A549 treated with DMSO at 1 μM for 4 hours (cell line): ENCODE measurements at places on chromosomes 4 and X. TPM values are rescaled to one million over a fixed set of nuclear protein-coding genes. Genes with fewer than 3 reads are reported as not detected.

The MSANTD1 gene
- 0.15 to 0.18 TPM (median 0.16 TPM) in 4 of 5 replicates, not detected in the other for total RNA-seq

The TMEM144 gene
- total RNA-seq, result 3.4 to 4.8 TPM (median 3.9 TPM) in 5 replicates

The UBA6 gene
- total RNA-seq, result 16.5 to 27.4 TPM (median 22.1 TPM) in 5 replicates

The DHRSX gene
- total RNA-seq, result 36.1 to 41.9 TPM (median 40.9 TPM) in 5 replicates

The MAGEA10 gene
- total RNA-seq, result 0.04 to 0.06 TPM (median 0.05 TPM) in 3 of 5 replicates, not detected in the others

The AMTN gene
- 0.09 to 0.22 TPM in 2 of 5 replicates, not detected in the others for total RNA-seq

The NDP gene
- not detected in 5 replicates for total RNA-seq

The XG gene
- 0.04 TPM in 1 of 5 replicates, not detected in the others for total RNA-seq

The TRIM60 gene
- total RNA-seq, result not detected in 5 replicates

The MAGEB2 gene
- total RNA-seq, result not detected in 5 replicates

The SPARCL1 gene
- total RNA-seq, result not detected in 5 replicates

The CRMP1 gene
- total RNA-seq, result 1.7 to 2.7 TPM (median 2.1 TPM) in 5 replicates

The QRFPR gene
- total RNA-seq, result 0.08 to 0.19 TPM (median 0.08 TPM) in 3 of 5 replicates, not detected in the others

The GLRA2 gene
- not detected in 5 replicates for total RNA-seq

The BGN gene
- not detected in 5 replicates for total RNA-seq

The HPGD gene
- total RNA-seq, result 47.4 to 52.9 TPM (median 51.7 TPM) in 5 replicates

The CFAP99 gene
- 0.07 to 0.19 TPM (median 0.11 TPM) in 4 of 5 replicates, not detected in the other for total RNA-seq

The HS3ST1 gene
- 0.30 to 0.64 TPM (median 0.49 TPM) in 5 replicates for total RNA-seq

The CXCL11 gene
- total RNA-seq, result 0.10 to 0.30 TPM (median 0.21 TPM) in 4 of 5 replicates, not detected in the other

The ADH1B gene
- not detected in 5 replicates for total RNA-seq

The TIMP1 gene
- total RNA-seq, result 257 to 282 TPM (median 265 TPM) in 5 replicates

The CCNA2 gene
- total RNA-seq, result 43.5 to 55.0 TPM (median 51.9 TPM) in 5 replicates

The TMA16 gene
- 21.8 to 31.1 TPM (median 24.2 TPM) in 5 replicates for total RNA-seq

The SYP gene
- 2.6 to 3.4 TPM (median 3.1 TPM) in 5 replicates for total RNA-seq

The REPS2 gene
- total RNA-seq, result 0.45 to 0.89 TPM (median 0.82 TPM) in 5 replicates

The MAGEB10 gene
- total RNA-seq, result not detected in 5 replicates

The ZCCHC12 gene
- total RNA-seq, result 0.12 to 0.17 TPM (median 0.15 TPM) in 4 of 5 replicates, not detected in the other

The FTHL17 gene
- not detected in 5 replicates for total RNA-seq

The CXXC4 gene
- 0.02 to 0.05 TPM (median 0.03 TPM) in 3 of 5 replicates, not detected in the others for total RNA-seq

The ZNF157 gene
- 0.03 TPM in 1 of 5 replicates, not detected in the others for total RNA-seq

The KDR gene
- total RNA-seq, result 0.01 to 0.02 TPM in 2 of 5 replicates, not detected in the others

The HERC6 gene
- 3.2 to 4.2 TPM (median 3.6 TPM) in 5 replicates for total RNA-seq

The BEX1 gene
- not detected in 5 replicates for total RNA-seq

The RAI2 gene
- total RNA-seq, result 0.16 to 0.19 TPM (median 0.18 TPM) in 4 of 5 replicates, not detected in the other

The DDX53 gene
- total RNA-seq, result not detected in 5 replicates

The RBM41 gene
- 9.9 to 13.1 TPM (median 12.0 TPM) in 5 replicates for total RNA-seq

The CCNB3 gene
- total RNA-seq, result 0.60 to 0.97 TPM (median 0.63 TPM) in 5 replicates

The NSG1 gene
- 0.46 to 0.86 TPM (median 0.65 TPM) in 5 replicates for total RNA-seq

The FAT4 gene
- total RNA-seq, result 1.1 to 2.6 TPM (median 1.7 TPM) in 5 replicates

The CTAG2 gene
- not detected in 5 replicates for total RNA-seq

The AFM gene
- total RNA-seq, result not detected in 5 replicates

The JAKMIP1 gene
- 0.03 TPM in 1 of 5 replicates, not detected in the others for total RNA-seq

The DRD5 gene
- not detected in 5 replicates for total RNA-seq

The LYAR gene
- total RNA-seq, result 29.8 to 33.4 TPM (median 31.2 TPM) in 5 replicates

The SLC9A7 gene
- total RNA-seq, result 13.5 to 15.6 TPM (median 15.5 TPM) in 5 replicates

The MTNR1A gene
- total RNA-seq, result 0.22 to 0.52 TPM (median 0.40 TPM) in 4 of 5 replicates, not detected in the other

The APLN gene
- 0.78 to 0.99 TPM (median 0.83 TPM) in 5 replicates for total RNA-seq

The NELFA gene
- 17.6 to 26.9 TPM (median 23.2 TPM) in 5 replicates for total RNA-seq

The XK gene
- 0.27 to 0.53 TPM (median 0.48 TPM) in 5 replicates for total RNA-seq

The CITED1 gene
- 0.83 to 1.7 TPM (median 1.3 TPM) in 5 replicates for total RNA-seq

The PAK3 gene
- 0.05 to 0.17 TPM in 2 of 5 replicates, not detected in the others for total RNA-seq

The NEXMIF gene
- total RNA-seq, result 0.01 to 0.23 TPM (median 0.02 TPM) in 4 of 5 replicates, not detected in the other

The DOK7 gene
- total RNA-seq, result 0.28 to 0.97 TPM (median 0.47 TPM) in 5 replicates

The SPIN2A gene
- 0.10 to 0.23 TPM (median 0.15 TPM) in 5 replicates for total RNA-seq
